Breast epithelium (tissue), 4 donors: ENCODE measurements at places on chromosomes 1 and 21. TPM values are rescaled to one million over a fixed set of nuclear protein-coding genes. Genes with fewer than 3 reads are reported as not detected.

Gene HSD11B1
- total RNA-seq: 7.5 TPM

GRCh38 chr1:233972951-233973635 is 68.6 kb downstream of the SLC35F3 start:
- no peak for DNase-seq

GRCh38 chr1:12031039-12031980 is 12.0 kb downstream of the MIIP start:
- no peak for DNase-seq

DNA sequence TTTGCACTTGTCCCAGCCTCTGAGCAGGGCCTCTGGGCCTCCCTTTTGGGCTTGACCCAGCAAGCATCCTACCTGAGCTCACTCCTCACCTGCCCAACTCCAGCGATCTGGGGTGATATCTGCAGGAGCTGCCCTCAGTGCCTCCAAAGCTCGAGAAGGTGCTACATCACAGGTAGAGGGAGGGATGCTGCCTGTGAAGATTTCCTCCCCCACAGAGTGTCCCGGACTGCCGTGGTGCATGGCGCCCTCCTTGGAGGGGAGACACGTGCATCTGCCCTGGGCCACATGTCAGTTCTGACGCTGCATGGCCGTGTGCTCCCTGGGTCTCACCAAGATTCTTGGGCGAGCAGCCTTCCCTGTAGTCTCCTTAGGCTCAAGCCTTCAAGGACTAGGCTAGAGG is 27.7 kb downstream of the NENF start:
- DNase-seq: no peak

DNA sequence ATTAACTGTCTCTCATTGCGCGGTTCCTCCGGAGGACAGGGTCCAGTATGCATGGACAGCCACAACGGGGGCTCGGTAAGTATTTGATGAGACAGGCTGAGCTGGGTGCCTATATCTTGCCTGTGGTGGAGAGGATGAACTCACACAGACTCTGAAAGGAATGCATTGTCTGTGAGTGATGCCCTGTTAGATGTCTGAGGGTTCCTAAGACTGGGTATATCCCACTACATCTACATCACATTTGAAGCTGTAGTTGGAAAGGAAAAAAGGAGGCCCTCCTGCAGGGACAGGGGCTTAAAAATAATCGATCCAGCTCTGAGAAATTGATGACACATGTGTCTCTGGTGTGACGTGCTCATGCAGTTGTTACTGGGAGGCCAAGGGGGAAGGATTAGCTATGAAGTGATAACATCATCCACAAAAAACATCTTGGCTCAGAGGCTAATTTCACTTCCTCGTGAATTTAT is 1.9 kb downstream of the ADARB1 start:
- no peak for DNase-seq

DNA sequence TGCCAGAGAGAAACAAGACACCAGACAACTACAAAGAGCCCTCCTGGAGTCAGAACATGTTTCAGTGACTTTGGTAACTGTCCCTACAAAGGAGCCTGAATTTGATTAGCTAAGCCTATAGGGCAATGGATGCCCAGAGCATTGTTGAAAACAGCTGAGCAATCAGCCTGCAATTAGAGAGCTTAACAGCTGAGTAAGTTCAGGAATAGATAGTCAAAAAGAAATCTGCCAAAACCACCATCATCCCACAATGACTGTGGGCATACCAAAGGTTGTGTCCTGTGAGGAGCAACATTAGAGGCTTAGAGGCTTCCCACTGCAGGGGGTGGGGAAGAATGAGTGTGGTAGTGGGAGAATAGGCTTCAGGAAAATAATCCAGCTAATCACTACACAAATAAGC is 32.1 kb downstream of the SH3BP5L start:
- no peak for DNase-seq

DNA sequence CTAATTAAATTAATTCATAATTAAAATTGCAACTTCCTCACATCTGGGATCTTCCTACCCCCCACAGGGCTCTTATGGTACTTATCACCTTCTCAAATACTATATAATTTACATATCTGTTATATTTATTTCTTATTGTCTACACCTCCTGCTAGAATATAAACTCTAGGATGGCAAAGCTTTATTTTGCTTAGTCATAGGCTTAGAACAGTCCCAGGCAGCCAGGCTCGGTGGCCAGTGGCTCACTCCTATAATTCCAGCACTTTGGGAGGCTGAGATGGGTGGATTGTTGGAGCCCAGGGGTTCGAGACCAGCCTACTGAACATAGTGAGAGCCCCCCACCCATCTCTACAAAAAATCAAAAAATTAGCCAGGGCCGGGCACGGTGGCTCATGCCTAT is 10.0 kb upstream of the VPS13D start:
- DNase-seq: no peak

DNA sequence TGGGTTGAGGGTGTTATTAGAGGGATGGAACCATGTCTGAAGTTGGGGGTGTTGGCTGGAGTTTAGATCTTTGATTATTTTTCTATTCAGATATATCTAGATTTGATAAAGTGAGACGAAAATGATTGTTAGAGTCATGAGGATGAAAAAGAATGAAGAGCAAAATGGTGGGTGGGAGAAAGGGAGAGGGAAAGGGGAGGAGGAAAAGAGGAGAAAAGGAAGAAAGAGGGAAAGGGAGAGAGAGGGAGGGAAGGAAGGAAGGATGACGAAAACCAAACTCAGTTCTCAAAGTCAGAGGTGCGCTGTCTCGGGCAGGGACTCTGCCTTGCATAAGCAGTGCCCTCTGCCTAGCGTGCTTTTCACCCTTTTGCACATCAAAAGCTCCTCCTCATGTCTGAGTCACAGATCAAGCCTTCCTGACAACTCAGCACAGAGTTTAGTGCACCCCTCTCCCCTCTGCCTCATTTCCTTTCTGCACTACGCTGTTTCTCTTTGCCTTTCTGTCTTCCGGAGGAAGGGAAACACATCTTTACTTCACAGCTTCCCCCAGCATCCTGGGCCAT is 225.8 kb upstream of the PROX1 start:
- DNase-seq: no peak

GRCh38 chr1:57210881-57211280 is 213.0 kb downstream of the DAB1 start:
- no peak for DNase-seq

DNA sequence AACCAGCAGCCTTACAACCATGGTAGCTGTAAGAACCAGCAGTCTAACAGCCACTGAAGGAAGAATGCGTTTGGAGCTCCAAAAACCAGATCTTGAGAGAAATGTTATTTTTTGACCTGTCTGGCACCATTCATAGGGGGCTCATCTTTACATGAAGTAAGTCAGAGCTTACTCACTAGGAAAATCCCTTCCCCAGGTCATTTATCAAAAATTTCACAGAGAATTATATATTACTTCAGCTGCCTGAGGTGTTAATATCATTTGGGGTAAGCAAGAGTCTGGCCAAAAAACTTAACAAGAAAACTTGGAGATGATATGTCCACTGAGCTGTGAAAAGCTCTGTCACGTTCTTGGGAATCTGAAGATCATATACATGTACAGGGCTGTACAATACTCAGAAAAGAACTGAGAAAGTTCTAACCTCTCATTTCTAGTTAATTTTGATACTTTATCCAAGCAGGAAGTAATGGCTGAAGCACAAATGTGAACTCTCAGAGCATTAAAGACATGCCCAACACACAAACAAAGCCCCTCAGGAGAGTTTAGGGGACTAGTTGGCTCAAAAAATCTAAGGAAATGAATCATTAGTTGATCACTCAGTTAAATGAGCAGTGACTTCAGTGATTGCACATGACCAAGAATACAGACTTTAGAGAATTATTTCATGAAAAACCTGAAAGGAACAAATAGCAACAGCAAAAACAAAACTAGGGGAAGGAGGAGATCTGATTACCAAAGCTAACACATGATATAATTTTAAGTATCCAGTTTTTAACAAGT is 681.1 kb downstream of the LTN1 start:
- no peak for DNase-seq

Gene PTPN7
- 1.4 TPM for total RNA-seq

Gene SH2D2A
- total RNA-seq: 4.6 TPM

GRCh38 chr1:14113841-14114567 is 414.0 kb downstream of the PRDM2 start:
- DNase-seq: peak; percentile 54

- peak; percentile 25 for DNase-seq
Observed at GRCh38 chr1:60984062-60984799, 98.1 kb upstream of the NFIA start.

Gene AMPD1
- total RNA-seq: not detected
